ENCODE measurements at places on chromosomes 4 and X.

- no peak for DNase-seq
Observed at GRCh38 chrX:16023790-16024734, 99.3 kb upstream of the GRPR start.

- no peak for DNase-seq
Observed at GRCh38 chr4:101981756-101982155, 191.2 kb downstream of the BANK1 start.

DNA sequence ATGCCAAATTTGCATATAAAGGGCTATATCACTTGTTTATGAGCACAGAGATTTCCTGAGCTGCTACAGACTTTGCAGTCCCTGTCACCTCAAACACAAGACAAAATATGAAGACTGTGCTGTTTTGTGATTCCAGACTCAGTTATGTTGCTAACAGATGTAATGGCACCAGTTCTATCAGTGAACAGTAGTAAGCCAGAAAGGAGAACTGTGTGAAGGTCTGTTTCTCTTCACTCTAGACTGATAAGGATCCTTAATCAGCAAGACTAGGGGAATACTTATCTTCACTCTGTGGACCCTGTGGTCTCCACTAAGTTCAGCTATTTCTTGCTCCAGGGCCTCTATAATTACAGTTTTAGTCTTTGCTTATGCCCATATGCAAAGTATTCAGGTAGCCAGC, 82.7 kb downstream of the ANXA5 start:
- no peak for DNase-seq

DNA sequence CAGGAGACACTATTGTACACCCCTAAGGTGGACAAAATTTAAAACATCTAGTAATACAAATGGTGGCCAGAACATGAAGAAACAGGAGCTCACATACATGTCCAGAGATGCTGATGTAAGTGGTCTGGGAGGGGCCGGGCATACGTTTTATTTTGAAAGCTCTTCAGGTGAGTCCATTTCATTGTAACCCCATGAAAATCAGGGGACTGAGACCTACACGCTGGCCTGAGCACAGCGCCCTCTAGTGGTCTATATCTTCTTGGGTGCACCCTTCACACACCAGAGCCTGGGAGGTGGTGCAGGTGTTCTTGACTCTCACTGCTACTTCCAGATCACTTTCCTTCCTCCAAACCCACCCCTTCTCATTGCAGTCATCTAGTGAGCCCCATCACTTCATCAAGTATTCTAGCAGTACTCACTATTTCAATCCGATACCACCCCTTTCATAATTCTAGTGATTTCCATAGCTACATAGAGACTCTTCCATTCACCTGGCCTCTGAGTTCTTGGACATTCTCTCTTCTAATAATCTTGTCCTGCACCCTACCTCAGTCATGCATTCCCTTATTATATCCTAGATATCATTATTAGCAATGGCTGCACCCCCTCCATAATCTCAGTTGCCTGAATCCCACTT, 4.3 kb upstream of the TLR6 start:
- peak; percentile 45 for DNase-seq

DNA sequence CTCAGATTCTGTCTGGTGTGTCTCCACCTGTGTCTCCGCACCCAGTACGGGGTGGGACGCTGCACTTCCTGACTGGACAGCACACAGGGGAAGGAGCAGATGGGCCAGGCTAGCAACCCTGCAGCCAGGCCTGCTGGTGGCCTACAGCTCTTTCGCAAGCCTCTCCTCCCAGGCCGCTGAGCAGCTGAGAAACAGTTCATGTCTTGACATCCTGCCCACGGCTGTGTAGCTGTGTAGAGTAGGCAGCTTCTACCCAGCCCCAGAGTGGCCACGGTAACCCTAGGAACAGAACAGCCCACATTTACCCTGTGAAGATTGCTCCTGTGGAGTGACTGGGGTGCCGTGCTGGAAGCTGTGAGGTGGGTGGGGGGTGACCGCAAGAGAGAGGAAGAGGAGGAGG, 38.9 kb downstream of the CCNQ start:
- peak; percentile 58 for DNase-seq

DNA sequence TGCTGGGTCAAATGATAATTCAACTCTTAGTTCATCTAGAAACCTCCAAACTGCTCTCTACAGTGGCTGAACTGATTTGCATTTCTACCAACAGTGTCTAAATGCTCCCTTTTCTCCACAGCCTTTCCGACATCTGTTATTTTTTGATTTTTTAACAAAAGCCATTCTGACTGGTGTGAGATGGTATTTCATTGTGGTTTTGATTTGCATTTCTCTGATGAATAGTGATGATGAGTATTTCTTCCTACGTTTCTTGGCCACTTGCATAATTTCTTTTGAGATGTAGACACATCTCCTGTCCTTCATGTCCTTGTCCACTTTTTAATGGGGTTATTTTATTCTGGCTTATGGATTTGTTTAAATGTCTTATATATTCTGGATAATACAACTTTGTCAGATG, 298.2 kb upstream of the ARSJ start:
- DNase-seq = no peak

DNA sequence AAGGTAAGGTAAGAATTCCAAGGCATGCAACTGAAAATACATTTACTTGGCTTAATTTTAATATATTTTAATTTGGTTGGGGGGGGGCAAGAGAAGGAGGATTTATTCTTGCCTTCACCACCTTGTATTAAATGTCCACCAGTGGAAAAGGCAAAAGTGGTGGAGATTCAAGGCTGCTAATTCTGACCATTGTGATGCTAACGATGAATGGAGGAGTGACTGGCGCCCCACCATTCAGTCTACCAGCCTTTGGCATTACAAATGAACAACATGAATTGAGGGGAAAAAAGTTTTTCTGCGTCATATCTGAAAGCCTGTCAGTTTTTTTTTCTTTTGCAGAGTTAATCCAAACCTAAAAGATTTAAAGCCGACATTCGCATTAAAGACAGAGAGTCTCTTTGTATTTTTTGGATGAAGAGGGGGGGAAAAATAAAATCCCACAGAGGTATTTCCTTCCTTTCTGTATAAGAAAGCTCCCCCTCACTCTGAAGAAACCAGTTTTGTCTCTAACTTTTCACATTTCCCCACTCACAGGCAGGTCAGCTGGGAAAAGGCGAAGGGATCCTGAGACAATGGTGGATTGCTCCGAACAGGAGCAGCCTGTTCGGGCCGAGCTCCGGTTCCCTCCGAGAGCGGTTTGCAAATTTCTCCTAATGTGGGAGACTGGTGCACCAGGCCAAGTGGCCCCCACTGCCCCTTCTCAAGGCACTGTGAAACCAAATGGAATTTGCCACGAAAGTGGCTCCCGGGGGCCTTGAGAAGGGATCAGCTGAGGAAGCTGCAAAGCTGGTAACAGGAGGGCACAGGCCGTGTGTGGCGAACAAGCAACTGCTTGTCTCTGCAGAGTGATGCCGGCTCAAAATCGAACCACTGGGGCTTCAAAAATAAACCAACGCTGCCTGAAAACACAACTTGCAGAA, 28.1 kb downstream of the SHISA3 start:
- DNase-seq = no peak

- no peak for DNase-seq
Observed at GRCh38 chr4:51909236-51909703, 66.3 kb downstream of the DCUN1D4 start.

DNA sequence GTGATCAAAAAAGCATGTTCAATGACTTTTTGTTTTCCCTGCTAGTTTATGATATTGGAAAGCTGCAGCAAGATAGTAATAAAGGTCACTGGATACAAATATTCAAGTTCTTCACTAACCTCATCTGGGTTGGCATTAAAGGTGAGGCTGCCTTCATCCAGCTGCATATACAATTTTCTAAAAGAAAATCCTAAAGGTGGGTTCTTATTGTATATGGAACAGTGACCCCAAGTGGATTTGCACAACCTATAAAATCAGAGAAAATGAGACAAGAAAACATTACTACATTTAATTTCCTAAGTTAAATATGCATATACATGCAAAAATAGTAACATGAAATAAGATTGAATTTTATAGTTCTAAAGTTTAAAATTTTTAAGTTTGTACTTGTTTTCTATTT, 23.9 kb downstream of the FBXO8 start:
- no peak for DNase-seq

GRCh38 chr4:112206431-112206830, 25.2 kb upstream of the AP1AR start:
- DNase-seq = no peak

DNA sequence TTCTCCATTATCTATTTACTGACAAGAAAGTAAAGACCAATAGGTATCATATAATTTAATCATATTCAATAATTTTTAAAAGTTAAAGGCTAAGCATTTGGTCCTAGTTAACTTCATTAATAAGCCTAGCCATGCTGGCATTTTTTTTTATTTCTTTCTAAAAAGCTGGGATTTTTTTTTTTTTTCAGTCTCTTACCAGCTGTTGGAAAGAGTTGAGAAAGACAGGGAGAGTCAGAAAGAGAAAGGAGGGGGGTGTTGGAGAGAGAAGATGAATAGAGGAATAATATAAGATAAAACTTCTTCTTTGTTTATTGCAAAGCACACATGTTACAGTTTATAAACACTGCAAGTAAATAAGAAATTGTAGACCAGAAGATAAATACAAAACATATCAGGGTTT, 5.9 kb upstream of the NR3C2 start:
- DNase-seq = no peak

GRCh38 chr4:158025131-158025530, 147.7 kb downstream of the GASK1B start:
- DNase-seq = no peak

GRCh38 chr4:76305971-76306881, at the start of gene STBD1:
STBD1 (plus strand) TSS chr4:76306733; CDS start chr4:76306770, 37 bp downstream.
- DNase-seq = peak; percentile 90

GRCh38 chrX:145817331-145818185, at the start of gene SLITRK2:
SLITRK2 (plus strand) TSS chrX:145817829; CDS start chrX:145822426, 4,597 bp downstream.
- DNase-seq = peak; percentile 33

DNA sequence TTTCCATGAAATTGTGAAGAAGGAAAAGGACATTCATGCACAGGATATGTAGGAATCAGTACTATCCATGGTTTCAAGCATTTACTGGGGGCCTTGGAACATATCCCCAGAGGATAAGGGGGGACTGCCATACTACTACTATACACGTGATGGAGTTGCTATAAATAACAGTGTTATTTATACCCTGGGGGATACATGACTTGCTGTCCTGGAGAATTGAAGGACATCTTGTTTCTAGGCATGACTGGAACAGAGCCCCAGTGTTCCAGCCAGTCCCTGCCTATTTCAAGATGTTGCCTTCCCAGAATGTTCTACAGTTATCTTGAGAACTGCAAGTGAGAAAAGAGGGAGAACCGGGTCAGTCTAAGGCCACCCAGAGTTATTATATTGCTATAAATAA, 39.6 kb upstream of the ZNF81 start:
- DNase-seq = no peak

DNA sequence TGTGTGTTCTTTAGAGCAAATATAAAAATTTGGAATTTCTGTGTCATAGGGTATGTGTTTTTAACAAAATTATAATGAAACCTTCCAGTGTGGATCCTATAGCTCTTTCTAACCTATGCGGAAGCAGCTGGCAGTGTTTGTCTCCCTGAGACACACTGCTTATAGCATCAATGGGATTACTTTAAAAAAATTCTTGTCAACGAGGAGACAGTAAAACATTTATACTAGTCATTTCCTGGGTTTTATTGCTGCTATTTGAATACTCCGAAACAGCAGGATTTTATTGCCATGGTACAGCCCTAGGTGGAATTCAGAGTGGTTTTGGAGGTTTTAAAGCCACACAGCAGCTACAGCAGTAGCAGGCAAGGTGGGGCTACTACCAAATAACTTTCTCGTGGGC, 145.1 kb upstream of the IL1RAPL2 start:
- no peak for DNase-seq

DNA sequence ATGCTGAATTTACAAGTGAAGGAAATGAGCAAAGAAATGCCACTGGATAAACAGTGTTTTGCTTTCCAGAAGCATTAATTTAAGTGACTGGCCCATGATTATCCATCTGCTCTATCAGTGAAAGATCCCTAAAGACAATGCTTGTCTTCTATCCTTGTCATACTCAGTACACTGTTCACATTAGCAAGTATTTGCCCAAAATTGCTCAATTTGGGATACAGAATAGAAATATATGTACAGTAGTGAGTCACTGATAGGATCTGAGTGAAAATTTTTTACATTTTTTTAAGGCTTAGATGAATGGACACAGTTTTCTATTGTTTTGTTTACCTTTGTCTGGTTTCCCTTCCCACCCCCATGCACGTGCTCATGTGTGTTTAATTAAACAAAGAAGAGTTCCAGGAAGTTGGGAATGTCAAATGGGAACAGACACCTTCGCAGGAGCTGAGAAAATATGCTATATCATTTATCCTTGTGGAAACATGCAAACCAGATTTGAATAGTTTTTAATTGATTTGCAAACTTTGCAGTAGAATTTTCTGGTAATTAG, 656.3 kb downstream of the RPA4 start:
- DNase-seq = no peak

DNA sequence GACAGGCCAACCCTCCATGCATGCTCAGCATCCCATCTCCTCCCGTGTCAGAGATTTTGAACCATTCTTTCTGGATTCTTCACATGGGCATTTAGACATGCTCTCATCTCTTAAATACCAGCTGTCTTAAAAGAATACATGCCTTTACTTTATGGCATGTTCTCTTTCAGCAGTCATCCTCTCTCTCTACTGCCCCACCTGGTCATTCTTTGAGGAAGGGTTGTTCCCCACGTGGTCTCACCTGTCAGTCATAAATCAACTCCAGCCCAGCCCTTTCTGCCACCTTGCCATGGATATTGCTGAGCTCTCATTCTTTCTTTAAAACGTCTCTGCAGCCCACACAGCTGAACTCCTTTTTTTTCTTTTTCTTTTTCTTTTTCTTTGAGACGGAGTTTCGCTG, 111.3 kb downstream of the ARHGAP10 start:
- no peak for DNase-seq

DNA sequence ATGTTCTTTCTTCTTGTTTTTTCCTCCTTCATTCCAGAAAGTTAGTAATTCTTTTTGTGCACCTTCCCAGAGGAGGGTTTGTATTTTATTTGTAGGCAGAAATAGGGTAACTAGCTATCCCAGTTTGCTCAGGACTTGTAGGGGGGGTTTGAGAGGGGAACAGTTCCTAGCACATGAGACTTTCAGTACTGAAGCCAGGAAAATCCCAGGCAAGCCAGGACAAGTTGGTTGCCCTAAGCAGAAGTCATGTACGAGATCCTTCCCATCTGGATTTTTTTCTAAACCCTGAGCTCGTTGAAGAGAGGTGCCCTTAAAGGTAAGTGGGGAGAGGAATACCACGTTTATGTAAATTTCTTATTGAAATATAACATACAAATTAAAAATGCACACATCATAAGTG, 15.6 kb upstream of the TAB3 start:
- DNase-seq = no peak

- no peak for DNase-seq
Observed at GRCh38 chrX:109918753-109919152, 84.2 kb upstream of the TMEM164 start.

GRCh38 chr4:13483136-13483767, 888 bp downstream of the RAB28 start:
- DNase-seq = no peak

GRCh38 chr4:57093845-57094831, 16.0 kb downstream of the IGFBP7 start:
- DNase-seq = peak; percentile 74

DNA sequence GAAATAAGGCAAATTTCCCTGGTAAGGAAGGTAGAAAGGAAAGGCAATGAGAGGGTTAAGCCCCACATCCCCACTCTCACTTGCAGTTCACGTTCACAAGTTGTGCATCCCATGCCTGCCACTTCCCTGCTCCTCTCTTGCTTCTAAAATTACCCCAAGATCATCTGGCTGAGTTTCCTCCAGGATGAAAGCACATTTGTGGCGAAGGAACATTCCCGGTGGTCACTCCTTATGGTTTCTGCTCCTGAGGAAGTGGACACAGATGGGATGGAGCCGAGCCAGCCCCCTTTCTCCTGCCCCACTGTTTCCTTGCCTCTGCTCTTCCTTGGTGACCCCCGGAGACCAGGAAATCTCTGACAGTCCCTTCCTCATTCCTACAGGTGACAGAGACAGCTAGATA, 37.5 kb downstream of the SPINK2 start:
- DNase-seq = no peak

Measured in Right ventricle myocardium superior (tissue), 1 donor.